Fibroblast of mammary gland (primary cell): ENCODE measurements at places on chromosomes 6 and 20.

DNA sequence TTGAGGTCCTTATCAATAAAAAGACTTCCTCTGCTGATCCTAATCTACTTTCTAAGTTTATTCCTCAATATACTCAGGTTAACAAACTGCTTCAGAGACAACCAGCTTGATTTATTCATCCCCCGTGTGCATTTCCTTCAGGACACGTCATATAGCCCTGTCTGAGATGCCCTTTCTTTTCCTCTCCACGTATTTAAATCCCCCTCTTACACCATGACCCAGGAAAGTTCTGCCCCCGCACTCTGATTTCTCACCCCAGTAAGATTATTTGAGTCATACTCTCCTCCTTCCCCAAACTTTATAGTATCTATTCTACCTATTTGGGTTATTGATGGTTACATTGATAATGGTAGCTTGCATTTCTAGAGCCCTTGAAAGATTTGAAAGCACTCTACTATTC is 9.8 kb upstream of the CGA start:
- no peak for DNase-seq

DNA sequence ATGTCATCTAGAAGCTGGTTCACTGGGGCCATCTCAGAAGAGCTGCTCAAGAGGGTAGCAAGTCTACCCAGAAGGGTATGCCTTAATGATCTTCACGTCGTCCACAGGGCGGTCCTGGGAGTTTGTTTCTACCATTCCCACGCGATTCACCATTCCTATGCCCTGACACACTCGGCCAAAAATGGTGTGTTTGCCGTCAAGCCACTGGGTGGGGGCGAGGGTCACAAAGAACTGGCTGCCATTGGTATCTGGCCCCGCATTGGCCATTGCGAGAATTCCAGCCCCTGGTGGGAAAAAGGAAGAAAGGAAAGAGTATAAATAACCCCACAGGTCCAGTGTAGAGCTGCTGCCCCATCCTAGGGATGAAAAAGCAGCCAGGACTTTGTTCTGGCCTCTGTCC is 16.5 kb upstream of the CPNE5 start:
- no peak for DNase-seq

DNA sequence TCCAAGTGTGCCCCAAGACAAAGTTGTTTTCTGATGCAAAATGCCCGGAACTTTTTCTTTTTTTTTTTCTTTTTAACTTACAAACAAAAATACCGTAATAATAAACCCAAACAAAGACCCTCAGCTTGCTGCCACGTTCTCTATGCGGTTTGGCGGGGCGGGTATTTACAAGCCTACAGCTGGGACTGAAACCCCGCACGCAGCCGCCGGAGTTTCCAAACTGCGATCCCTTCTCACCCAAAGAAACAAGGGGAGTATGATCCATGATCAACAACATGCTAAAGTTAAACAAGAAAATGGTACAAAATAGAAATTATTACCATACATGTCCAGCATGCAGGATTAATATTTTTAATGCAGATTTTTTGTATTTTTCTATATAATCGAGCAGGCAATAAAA is 2.1 kb downstream of the MAFB start:
- DNase-seq: no peak

DNA sequence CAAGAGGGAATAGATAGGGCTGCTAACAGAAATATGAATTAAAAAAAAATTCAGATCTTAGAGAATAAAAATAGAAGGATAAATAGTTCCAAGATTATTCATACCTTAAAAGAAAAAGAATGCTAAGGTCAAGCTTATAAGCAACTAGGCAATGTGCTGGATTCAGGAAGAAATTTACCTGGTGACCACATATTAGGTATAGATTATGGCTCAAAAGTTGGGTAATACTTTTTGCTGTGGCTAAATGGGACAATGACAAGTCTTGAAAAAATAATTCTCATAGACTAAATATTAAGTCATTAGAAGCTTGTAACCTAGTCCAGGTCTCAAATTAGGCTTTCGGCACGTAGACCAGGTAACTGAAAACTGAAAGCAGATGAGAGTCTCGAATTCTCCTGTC is 17.2 kb downstream of the MAP3K5 start:
- no peak for DNase-seq

DNA sequence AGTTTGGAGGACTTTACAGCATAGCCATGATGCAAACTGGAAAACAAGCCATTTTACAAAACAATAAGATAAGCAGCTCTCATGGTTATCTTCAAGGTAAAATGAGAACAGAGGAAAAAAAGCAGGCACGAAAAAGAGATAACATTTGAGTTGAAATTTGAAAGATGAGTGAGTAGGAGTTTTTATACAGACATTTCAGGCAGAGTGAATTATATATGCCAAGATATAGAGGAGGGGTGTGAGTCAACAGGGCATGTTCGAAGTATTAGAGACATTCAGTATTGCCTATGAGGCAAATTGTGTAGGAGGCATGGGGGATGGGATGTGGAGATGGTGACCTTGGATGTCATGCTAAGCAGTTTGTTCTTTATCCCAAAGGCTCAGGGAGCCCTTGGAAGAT is 240.5 kb upstream of the MAN1A1 start:
- peak; percentile 22 for DNase-seq
